ENCODE measurements at places on chromosomes 6 and 20.

GRCh38 chr6:153564803-153565202, 433.7 kb upstream of the RGS17 start:
- DNase-seq: no peak

DNA sequence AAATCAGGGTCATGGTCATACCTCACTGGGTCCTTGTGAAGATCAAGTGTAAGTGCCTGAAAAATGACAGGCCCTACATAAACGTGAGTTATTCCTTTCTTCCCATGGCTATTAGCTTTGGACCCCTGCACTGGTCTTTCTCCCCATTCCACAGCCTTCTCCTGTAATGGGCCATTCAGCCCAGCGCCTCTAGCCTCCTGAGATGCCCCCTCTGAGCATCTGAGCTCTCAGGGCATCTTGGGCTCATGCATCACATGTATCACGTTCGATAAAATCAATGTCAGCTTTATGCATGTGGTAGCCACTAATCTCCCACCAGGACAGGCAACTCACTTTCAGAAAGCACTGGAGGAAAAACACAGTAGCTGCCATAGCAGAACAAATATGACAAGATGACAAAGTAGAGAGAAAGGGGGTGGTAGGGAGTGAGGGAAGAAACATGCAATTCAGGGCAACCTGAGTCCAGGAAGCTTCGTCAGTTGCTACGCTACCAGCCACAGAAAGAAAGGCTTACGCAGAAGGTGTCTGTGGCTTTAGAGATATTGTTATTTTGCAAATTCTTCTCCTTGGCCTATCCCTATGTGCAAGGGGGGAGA, 498.8 kb downstream of the PTPRT start:
- no peak for DNase-seq

GRCh38 chr6:134240665-134241431, 77.1 kb downstream of the SGK1 start:
- no peak for DNase-seq

- DNase-seq: no peak
Measured at GRCh38 chr20:44282192-44282591, 28.8 kb downstream of the FITM2 start.

DNA sequence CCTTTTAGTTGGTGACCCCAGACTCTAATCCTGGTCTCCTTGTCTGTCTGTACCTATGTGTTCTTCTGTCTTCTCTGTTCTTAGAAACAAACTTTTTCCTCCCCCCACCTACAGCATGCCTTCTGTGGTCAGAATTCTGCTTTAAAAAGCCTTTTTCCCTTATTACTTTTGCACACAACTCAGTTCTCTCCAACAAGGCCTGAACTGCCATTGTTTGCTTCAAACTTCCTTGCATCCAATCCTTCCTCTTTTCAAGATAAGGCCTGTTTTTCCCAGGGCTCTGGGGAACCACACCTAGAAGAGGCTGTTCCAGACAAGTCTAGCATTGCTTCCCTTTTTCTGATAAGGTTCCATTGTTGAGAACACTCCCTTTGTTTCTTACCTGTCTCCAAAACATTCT, 22.2 kb upstream of the NCOA3 start:
- DNase-seq: no peak

Data from NCI-H2081 (cell line).